ENCODE measurements at places on chromosomes 1 and 21. TPM values are rescaled to one million over a fixed set of nuclear protein-coding genes. Genes with fewer than 3 reads are reported as not detected.

BTG3 gene
- polyA plus RNA-seq, result 7.6 TPM

ANKRD34A gene
- polyA plus RNA-seq, result 0.27 TPM

DDR2 gene
- not detected for polyA plus RNA-seq

KCNT2 gene
- not detected for polyA plus RNA-seq

TRIM67 gene
- polyA plus RNA-seq, result not detected

LCE2B gene
- not detected for polyA plus RNA-seq

ZSCAN20 gene
- polyA plus RNA-seq, result 0.16 TPM

IVL gene
- polyA plus RNA-seq, result not detected

MOB3C gene
- 8.5 TPM for polyA plus RNA-seq

FNDC10 gene
- polyA plus RNA-seq, result not detected

IL20 gene
- not detected for polyA plus RNA-seq

RUNX1 gene
- polyA plus RNA-seq, result 8.8 TPM

Measured in naive B cell (primary cell).